ENCODE measurements at places on chromosomes 13 and 19.

- DNase-seq: no peak
Observed at GRCh38 chr19:54502518-54503048, at the start of gene LAIR2. LAIR2 (plus strand) TSS chr19:54502831; CDS start chr19:54502919, 88 bp downstream.

GRCh38 chr13:77699059-77699680 is 1.7 kb downstream of the SLAIN1 start:
- no peak for DNase-seq

DNA sequence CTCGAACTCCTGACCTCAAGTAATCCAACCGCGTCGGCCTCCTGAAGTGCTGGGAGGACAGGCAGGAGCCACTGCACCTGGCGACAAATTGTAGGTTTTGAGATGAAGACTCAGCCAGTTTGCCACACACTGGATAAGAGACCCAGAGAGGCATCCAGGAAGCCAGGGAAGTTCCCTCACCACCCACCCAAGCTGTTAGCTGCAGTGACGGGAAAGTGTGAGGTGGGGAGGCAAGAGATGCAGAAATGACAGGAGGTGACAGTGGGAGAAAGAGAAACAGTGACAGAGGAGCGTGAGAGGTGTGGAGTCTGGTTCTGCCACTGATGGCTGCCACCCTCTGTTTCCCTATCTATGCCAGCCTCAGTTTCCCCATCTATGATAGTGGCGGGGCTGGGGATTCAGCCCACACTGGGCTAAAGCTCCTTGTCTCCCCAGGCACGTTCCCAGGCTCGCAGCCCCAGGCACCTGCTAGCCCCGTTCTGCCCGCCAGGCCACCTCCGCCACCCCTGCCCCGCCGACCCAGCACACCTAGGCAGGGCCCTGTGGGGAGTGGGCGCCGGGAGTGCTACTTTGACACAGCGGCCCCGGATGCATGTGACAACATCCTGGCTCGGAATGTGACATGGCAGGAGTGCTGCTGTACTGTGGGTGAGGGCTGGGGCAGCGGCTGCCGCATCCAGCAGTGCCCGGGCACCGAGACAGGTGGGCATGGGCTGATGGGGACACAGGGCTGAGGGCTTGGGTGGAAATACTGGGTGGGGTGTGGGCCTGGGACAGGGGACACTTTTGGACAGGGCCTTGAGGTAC is 21.0 kb downstream of the LTBP4 start:
- DNase-seq: no peak

- DNase-seq: no peak
Observed at GRCh38 chr13:67438465-67438864, 208.3 kb upstream of the PCDH9 start.

GRCh38 chr19:19217099-19217498 is 5.3 kb downstream of the NCAN start:
- DNase-seq: no peak

GRCh38 chr19:46784262-46785053 is 3.9 kb downstream of the SLC1A5 start:
- DNase-seq: peak; percentile 56

- peak; percentile 22 for DNase-seq
Observed at GRCh38 chr13:41457589-41458186, 338 bp downstream of the RGCC start.

GRCh38 chr13:91397595-91397994 is 826 bp upstream of the GPC5 start:
- no peak for DNase-seq

All from stimulated activated CD8-positive, alpha-beta memory T cell treated with anti-CD3 and anti-CD28 coated beads, Interleukin-7, amount 100 ng/mL, for 4 hours (primary cell).